ENCODE measurements at places on chromosomes 12 and 14.

DNA sequence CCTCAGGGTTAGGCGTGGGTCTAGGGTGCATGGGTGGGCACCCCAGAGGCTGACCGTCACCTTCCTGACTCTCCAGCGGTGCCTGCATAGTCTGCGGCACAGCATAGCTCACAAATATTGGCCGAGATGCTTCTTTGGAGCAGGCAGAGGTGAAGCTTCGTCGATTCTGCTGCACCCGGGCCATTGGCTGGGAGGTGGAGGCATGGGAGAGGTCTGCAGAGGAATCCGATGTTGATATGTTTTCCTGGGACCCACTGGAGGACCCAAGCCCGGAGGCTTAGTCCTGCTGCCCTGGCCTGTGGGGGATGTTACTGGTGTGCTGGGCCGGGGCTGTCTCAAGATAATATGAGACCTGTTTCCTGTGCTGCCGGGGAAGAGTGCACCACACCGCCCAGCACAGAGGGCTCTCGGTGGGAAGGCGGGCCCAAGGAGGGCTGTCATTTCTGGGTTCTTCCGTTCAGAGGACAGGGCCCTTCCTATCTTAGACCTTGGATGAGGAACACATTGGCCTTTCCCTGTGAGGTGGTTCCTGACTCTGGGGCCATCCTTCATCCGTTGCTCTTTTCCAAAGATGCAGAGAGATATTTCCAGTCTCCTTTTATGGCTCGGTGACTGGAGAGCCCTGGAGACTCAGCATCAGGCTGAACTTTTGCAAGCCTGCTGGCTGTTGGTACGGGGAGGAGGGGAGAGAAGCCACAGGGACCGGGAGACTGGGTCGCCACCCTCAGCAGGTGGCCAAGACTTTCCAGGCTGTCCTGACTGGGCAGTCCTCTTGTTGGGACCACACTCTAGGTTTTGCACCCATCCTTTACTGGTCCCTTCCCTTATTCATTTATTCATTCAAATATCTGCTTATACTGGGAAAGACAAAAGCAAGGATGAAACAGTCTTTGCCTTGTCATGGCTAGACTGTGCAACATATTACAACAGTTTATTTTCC, 143.5 kb downstream of the TSPAN9 start:
- DNase-seq: no peak

DNA sequence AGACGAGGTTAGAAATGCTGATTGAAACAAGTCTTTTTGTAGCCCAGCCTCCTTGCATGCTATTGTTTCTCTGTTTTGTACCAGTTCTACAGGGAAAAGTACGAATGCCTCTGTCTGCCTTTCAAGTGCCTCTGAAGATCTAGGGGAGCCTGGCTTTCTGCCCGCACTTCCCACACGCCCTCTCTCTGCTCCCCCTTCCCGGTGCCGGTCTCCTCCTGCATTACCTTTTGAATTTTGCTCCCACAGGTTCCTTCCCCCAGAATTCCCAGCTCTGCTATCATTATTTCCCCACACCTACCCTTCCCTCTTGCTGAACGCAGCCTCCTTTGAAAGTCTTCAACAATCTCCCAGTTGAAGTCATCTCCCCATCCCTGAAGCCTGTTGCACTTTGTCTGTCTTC, 689.7 kb downstream of the BCL11B start:
- no peak for DNase-seq

DNA sequence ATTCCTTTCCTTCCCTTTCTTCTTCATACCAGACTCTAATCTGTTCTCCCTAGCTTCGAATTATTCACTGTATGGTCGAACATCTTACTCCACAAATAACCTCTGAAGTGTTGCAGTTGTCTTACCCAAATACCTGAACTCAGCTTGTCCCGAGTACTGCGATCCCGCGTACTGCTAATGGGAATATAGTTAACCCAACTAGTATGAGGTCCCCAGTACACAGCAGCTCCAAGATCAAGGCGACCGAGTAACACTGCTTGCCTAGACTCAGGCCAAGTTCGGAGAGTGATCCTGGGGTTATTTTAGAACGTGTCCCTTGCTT, 462 bp upstream of the ETNK1 start:
- no peak for DNase-seq

DNA sequence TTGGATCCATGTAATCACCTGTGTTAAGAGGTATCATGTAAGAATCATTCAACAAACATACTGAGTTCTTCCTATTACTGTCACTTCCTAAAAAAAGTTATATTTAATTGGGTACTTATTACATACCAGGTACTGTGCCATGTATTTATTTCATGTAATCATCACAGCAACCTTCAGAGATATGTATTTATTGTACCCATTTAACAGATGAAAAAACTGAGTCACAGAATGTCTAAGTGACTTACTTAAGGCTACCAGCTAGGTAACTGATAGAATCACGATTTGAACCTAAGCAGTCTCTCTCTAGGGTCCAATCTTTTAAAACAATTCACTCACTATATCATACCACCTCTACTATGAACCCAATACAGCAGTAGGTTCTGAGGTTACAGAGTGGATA, 2.0 kb downstream of the PSME2 start:
- DNase-seq: no peak

GRCh38 chr12:23830210-23830609, 119.3 kb downstream of the SOX5 start:
- DNase-seq: no peak

DNA sequence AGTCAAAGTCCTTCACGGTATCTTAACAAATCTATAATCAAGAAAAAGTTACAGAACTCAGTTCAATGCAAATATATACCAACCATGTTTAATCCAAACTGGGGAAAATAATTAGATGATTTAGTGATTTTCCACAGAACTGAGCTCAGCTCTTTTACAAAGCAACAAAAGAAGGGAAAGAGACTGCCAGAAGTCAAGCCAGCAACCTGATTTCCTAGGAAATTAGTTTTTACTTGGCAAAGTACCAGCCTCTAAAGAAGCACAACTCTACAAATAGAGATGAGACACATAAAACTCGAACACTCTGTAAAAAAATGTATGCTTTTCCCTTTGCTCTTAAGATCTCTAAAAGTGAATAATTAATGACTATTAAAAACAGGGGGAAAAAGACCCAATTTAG, 19.4 kb downstream of the NUMB start:
- no peak for DNase-seq

- DNase-seq: no peak
Measured at GRCh38 chr12:12735301-12735700, 18.1 kb downstream of the CDKN1B start.

GRCh38 chr12:3905664-3906063, 32.5 kb upstream of the PARP11 start:
- no peak for DNase-seq

DNA sequence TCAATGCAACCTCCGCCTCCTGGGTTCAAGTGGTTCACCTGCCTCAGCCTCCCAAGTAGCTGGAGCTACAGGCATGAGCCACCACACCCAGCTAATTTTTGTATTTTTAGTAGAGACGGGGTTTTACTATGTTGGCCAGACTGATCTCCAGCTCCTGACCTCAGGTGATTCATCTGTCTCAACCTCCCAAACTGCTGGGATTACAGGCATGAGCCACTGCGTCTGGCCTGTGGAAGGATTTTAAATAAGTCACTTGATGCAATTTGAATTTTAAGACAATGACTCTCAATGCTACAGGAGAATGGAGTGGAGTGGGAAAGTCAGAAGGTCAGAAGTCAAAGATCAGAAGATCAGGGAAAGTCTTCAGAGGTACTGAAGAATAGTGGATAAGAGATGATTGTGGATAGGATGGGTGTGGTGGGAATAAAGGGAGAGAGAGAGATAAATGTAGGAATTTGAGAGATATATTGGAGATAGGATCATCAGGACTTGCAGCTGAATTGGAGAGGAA, 15.4 kb downstream of the TMEM52B start:
- no peak for DNase-seq

GRCh38 chr14:56195704-56196103, 77.5 kb downstream of the PELI2 start:
- no peak for DNase-seq

- DNase-seq: no peak
Measured at GRCh38 chr12:66449531-66449930, 147.2 kb downstream of the HELB start.

- no peak for DNase-seq
Measured at GRCh38 chr12:128069359-128069997, 197.5 kb upstream of the TMEM132C start.

GRCh38 chr12:5770727-5771126, 174.3 kb downstream of the ANO2 start:
- DNase-seq: no peak

- DNase-seq: no peak
Measured at GRCh38 chr14:61939776-61940175, 177.6 kb downstream of the SNAPC1 start.

DNA sequence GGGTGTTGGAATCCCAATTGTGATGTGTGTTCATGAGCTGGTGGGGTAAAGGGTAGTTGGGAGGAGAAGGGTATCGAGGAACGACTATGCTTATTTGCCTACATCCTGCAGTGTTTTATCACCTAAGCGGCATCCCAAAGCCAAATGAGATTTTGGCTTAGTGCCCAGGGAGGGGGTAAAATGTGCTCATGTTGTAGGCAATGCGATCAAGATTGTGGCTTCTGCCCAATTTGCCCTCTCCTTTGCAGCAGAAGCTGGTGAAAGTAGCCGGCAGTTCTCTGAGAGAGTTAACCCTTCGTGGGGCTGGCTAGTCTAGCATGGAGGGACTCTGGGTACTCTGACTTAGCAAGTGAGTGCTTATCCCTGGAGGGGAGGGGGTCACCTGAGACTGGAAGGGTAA, 753 bp downstream of the RPH3A start:
- DNase-seq: no peak

- no peak for DNase-seq
Measured at GRCh38 chr14:93185349-93185720, 218 bp downstream of the LYSET start.

DNA sequence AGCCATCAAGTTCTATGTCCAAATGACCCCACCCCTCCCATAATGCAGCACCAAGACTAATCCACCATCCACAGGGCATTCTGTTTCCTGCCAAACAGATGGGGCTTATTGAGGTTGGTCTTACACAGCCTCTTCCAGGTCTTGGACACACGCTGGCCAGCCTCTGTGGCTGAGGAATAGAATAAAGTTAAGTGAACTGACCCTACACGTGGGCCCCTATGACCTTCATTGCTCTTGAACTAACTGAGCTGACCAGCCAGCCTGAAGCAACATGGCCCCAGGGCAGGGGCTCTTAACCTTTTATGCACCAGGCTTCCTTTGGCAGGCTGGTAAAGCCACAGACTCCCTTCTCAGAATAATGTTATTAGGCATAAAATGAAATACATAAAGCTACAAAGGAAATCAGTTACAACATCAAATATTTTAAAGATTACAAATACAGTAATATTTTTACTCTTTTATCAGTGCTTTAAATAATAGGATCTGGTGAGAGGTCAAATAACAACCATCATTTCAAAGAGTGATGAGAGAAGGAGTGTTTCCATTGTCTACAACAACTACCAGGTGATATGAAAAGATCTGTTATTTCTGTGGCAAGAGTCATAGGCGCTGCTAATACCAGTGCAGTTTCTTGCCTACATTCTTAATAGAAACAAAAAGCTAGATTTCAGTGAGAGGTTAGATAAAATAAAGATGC, 192.9 kb upstream of the NUDT4 start:
- DNase-seq: no peak

- no peak for DNase-seq
Measured at GRCh38 chr12:116171549-116171948, 105.9 kb downstream of the MED13L start.

DNA sequence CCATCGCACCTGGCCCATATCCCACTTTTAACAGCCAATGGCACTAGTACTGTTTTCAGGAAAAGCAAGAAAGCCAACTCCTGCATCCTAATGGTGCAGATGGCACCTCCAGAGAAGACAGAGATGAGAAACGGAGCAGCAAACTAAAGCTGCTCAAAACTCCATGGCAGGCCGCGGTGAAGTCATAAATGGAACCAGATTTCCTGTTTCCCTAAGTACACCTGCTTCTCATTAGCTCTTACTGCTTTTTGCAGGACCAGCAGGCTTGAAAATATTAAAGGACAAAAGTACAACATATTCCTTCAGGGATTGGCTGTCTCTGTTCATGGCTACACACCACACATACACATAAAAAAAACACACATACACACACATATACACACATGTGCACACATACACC, 36.7 kb upstream of the LGALS3 start:
- DNase-seq: no peak

DNA sequence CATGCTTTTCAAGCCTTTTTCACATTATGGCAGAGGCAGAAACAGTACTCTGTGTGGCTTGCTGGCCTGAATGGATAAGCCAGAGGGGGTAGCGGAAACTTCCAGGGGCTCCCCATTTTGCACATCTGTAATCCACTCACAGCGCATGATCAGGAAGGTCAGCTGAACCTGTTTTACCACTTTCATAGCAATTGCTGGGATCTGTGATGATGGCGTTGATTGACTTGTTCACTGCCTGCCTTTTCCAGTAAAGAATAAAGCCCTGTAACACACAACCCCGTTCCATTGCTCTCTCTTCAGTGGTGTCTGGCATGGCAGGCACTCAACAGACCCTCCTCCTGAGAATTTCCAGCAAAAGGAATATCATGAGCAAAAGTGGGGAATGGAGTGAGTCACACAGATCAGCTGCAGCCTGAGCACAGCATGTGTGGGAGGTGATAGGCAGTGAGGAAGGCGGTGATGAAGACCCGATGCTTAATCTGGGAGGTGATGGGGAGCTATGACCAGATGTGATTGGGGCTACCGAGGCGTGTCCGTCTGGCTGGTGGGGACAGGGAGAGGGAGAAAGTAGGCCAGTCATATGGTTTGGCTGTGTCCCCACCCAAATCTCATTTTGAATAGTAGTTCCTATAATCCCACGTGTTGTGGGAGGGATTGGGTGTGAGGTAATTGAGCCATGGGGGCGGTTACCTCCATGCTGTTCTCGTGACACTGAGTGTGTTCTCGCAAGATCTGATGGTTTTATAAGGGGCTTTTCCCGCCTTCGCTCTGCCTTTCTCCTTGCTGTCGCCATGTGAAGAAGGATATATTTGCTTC, 44.7 kb upstream of the CHST11 start:
- no peak for DNase-seq

GRCh38 chr12:63415357-63415756, 252.9 kb downstream of the DPY19L2 start:
- no peak for DNase-seq

GRCh38 chr12:38586789-38587188, 270.2 kb downstream of the ALG10B start:
- DNase-seq: no peak

DNA sequence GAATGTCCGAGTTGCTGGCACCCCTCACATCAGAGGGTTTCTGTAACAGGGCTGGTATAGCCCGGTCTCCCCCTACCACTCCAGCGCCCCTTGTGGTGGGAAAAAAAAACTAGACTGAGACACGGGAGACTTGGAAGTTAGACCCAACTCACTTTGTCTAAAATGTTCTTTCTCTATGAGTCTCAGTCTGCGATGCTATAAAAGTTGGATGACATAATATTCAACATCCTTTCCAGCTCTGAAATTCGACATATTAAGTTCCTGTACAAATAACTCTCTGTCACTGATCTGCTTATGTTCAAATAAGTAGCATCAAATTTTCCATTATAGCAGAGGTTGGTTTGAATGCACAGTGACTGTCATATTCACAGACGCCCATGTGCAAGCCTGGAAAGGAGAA, 25.7 kb upstream of the TC2N start:
- DNase-seq: no peak

GRCh38 chr12:99054601-99055128, 409.6 kb downstream of the APAF1 start:
- no peak for DNase-seq
